ENCODE measurements at places on chromosomes 11 and 22. TPM values are rescaled to one million over a fixed set of nuclear protein-coding genes. Genes with fewer than 3 reads are reported as not detected.
A peak's percentile ranks its signal among the peaks of the same experiment; 100 is the strongest.

OR8D1 gene
- total RNA-seq = not detected

DNA sequence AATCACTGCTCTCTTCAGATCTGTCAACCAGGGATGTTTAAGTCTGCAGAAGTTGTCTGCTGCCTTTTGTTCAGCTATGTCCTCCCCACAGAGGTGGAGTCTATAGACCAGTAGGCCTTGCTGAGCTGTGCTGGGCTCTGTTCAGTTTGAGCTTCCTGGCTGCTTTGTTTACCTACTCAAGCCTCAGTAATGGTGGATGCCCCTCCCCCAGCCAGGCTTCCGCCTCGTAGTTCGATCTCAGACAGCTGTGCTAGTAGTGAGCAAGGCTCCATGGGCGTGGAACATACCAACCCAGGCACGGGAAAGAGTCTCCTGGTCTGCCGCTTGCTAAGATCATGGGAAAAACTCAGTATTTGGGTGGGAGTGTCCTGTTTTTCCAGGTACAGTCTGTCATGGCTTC lies 27.6 kb upstream of the CASP12 start:
- DNase-seq = no peak

GRCh38 chr11:121106812-121107211 lies 5.8 kb downstream of the TECTA start:
- no peak for DNase-seq

CNGA4 gene
- not detected for total RNA-seq

LIF gene
- total RNA-seq = 70.9 TPM

XKR3 gene
- total RNA-seq = not detected

OR4A16 gene
- not detected for total RNA-seq

GRM5 gene
- total RNA-seq = not detected

GRCh38 chr22:41613456-41613855 lies 7.4 kb downstream of the DESI1 start:
- no peak for DNase-seq

DNA sequence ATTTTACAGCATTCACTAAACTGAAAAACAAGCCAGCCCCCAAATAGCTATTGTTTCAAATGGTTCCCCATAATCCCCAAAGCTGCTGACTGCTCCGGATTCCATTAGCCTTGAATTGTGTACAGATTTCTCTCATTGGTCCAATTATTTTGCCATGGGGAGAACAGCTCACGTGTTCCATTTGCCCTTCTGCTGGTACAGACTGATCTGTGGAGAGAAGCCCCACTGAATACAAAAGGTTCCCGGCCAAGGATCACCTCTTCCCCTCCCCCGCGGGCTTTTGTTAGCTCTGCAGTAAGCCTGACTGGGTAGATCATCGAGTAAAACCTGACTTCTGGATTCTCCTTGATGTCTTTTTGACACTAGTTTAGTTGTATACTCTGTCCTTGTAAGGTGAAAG lies 9.1 kb upstream of the MAPK8IP1 start:
- DNase-seq = no peak

GRCh38 chr22:31329029-31329428 lies 17.1 kb downstream of the PATZ1 start:
- DNase-seq = no peak

GRCh38 chr22:38026130-38027111 lies 30.8 kb upstream of the PICK1 start:
- no peak for DNase-seq

GRCh38 chr11:65502555-65503367 lies 3.9 kb downstream of the MALAT1 start:
- no peak for DNase-seq

PCNX3 gene
- total RNA-seq = 13.8 TPM

MYBPC3 gene
- not detected for total RNA-seq

- no peak for DNase-seq
Observed at GRCh38 chr22:46871826-46872225, 109.4 kb downstream of the TBC1D22A start.

MS4A12 gene
- not detected for total RNA-seq

DNA sequence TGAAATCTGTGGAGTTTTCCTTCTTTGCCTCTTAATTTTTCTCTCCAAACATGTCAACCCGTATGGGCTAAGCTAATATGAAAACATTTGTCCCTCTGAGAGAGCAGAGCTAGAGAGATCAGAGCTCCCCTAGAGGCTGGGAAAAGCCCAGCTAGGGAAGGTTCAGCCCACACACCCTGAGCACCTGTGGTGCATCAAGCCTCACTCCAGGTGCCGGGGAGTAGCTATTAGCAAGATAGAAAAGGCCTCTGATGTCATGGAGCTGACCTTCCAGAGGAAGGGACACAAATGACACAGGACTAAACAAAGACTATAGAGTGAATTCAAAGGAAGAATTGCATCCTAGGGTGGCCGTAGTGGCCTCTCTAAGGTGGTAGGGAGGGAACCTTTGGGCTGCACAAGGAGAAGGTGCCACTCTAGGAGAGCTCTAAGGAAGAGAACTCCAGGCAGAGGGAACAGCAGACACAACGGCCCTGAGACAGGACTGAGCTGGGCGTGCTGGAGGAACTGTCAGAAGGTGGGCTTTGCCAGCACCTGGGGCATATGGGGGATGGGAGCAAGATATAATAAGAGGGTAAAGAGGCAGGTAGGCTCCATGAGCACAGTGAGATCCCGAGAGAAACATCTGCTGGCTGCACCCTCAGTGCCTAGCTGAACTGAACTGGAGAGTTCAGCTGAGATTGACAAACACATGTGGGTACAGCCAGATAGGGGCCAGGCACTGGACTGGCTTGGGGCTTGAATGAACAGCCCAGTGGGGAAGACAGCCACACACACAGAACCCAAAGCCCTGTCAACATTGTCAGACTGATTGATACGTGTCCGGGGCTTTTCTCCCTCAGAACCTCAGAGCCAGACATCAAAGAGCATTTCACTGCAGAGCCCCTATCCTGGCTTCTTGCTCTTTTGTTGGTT lies 65.5 kb upstream of the DRD2 start:
- DNase-seq = no peak

DNA sequence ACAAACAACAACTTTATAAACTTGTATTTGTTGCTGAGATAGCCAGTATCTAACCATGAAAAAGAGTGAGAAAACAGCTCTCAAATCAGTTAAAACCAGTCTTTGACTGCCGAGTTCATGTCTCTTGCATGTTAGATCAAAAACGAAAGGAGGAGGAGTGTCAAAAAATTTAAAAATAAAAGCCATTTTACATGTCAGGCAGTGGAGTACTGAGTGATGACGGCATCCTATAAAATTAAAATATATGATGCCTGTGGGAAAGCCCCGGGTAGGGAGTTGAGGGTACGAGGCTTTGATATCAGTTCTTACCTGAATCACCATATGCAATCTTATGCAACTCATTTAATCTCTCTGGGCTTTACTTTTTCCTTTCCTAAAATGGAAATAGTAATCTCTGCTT lies 117.3 kb downstream of the ETS1 start:
- DNase-seq = no peak

APOL4 gene
- total RNA-seq = not detected

PKNOX2 gene
- not detected for total RNA-seq

- peak; percentile 24 for DNase-seq
Observed at GRCh38 chr11:47234669-47235100, 13.9 kb downstream of the ACP2 start.

- DNase-seq = no peak
Observed at GRCh38 chr11:57446055-57446454, 14.3 kb upstream of the RTN4RL2 start.

CLMP gene
- 9.4 TPM for total RNA-seq

NRXN2 gene
- total RNA-seq = not detected

DNA sequence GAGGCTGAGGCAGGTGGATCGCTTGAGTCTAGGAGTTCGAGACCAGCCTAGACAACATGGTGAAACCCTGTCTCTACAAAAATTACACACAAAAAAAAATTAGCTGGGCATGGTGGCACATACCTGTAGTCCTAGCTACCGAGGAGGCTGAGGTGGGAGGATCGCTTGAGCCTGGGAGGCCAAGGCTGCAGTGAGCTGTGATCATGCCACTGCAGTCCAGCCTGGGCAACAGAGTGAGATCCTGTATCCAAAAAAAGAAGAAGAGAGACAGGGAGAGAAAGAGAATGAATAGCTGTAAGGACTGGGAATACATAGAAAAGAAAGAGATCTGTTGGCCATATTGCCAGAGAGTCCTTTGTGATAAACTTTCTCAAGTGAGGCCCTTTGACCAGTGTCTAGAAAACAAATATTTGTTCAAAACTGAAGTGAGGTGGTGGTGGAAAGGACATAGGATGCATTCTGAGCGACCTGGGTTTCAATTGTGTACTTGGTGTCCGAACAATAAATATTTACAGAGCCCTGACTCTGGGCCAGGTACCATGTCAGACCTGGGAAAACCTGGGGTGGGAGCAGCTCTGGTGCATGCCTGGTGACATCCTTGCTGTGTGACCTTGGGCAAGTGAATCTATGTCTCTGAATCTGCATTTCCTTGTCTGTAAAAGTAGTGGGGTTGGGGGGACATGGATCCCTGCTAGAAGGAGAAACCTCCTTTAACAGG lies 89.6 kb upstream of the CRYBB3 start:
- DNase-seq = no peak

DNA sequence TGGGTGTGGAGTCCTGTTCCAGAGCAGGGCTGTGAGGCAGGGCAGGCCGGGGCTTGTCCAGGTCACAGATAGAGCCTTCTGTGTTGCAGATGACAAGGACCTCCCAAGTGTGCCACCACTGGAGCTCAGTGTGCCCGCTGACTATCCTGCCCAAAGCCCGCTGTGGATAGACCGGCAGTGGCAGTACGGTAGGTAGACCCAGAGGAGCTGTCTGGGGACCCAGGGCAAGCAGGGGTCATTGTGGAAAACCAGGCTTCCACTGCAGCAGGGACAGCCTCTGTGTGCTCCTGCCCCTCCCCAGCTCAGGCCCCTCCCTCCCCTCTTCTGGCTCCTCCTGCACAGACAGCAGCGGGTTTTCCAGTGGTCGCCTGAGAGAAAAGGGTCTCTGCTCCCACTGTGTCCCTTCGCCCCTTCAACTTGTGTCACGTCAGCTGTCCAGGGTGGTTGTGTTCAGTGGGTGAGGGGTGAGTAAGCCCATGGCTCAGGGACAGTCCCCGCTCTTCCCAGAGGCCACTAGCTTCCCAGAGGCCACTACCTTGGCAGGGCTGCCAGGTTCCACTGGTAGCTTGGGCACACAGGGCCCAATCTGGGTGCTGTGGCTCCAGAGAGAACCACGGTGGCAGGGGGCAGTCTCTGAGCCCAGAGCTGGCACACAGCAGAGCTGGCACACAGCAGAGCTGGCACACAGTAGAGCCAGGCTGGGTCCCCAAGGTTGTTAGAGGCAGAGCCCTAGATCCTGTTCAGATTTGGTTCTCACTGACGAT lies 78.4 kb downstream of the MED15 start:
- no peak for DNase-seq

USP2 gene
- 0.27 TPM for total RNA-seq

OR2D2 gene
- total RNA-seq = not detected

DNA sequence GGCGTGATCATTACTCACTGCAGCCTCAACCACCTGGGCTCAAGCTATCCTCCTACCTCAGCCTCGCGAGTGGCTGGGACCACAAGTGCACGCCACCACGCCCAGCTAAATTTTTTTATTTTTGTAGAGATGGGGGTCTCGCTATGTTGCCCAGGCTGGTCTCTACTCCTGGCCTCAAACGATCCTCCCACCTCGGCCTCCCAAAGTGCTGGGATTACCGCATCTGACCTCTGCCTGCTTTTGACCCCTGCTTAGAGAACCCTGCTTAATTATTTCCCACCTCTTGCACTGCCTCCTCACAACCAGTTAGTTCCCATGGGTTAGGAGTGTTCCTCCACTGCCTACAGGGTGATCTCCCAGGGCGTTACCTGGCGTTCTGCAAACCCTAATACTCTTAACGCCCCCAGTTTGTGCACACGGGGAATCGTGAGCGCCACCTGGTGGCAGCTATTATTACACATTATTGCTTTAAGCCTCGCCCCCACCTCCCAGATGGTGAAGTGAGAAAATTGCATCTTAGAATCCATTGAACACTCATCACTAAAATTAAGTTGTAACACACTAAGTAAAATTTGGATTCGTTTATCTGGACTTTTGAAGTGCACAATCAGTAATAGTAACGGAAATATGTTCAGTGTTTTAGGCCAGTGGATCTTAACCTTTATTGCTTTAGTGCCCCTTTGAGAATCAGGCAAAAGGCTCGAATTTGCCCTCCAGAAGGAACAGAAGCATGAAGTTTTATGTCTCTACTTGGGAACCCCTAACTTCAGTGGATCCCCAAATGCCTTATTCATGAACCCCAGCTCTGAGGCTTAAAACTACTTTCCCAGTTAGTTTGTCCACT lies 61.4 kb upstream of the ASPHD2 start:
- peak; percentile 45 for DNase-seq

- DNase-seq = no peak
Observed at GRCh38 chr11:93870616-93871015, 20.2 kb upstream of the VSTM5 start.

DNA sequence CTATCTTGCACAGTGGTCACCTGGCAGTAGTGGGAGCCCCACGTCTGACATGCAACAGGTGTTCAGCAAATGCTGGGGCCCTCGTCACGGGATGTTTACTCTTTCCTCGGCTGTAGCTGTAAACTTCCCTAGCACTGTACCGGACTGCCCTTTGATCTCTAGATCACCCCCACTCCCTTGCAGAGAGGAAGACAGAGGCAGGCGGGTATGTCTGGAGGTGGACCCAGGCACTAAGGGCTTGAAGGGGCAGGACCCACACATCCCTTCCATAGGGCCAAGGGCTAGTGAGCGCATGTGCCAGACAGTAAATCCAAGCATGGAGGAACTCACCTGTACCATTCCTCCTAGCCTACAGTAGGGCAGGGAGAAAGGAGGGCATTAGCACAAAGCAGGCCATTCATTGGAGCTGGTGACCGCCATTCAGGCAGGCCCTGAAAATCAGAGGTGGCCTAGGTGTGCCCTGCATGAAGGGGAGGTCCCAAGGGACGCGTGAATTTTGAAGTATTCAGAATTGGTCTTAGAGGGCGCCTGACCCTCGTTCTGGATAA lies 1.9 kb upstream of the SMTN start:
- no peak for DNase-seq

SSRP1 gene
- total RNA-seq = 120 TPM

GRCh38 chr22:49344656-49345055 lies 483.0 kb downstream of the BRD1 start:
- DNase-seq = no peak

- DNase-seq = no peak
Observed at GRCh38 chr11:121328967-121329679, 36.6 kb downstream of the SC5D start.

- no peak for DNase-seq
Observed at GRCh38 chr11:127919206-127920000, 668.0 kb downstream of the ETS1 start.

GRCh38 chr11:16356057-16356760 lies at the start of gene SOX6:
Gene SOX6, minus strand, starts transcription at chr11:16356546. Its CDS starts 15,298 bp downstream, at chr11:16341248.
- DNase-seq = peak; percentile 26

- no peak for DNase-seq
Observed at GRCh38 chr11:27909386-27909785, 198.6 kb downstream of the KIF18A start.

Data from NCI-H460 (cell line).